ENCODE measurements at places on chromosomes 3 and 15.

DNA sequence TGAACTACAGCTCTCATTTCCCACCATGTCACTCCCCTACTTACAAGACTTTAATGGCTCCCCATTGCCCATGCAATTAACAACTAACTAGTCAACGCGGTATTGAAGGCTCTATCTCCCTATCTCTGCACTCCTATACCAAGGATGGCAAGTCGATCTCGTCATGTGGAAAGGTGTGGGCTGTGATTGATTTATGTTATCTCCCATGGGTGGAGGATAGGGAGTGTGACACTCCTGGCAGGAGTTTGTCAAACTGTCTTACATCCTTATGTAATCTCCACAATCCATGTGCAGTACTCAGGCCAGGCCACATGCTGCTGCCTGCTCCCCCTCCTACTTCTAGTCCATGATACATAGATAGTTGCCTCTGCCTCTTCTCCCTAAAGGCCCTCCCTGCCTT is 3.2 kb upstream of the RORA start:
- no peak for DNase-seq

- DNase-seq: no peak
Measured at GRCh38 chr15:68192804-68193486, 12.2 kb downstream of the CALML4 start.

- no peak for DNase-seq
Measured at GRCh38 chr3:170010498-170010897, 27.3 kb upstream of the GPR160 start.

DNA sequence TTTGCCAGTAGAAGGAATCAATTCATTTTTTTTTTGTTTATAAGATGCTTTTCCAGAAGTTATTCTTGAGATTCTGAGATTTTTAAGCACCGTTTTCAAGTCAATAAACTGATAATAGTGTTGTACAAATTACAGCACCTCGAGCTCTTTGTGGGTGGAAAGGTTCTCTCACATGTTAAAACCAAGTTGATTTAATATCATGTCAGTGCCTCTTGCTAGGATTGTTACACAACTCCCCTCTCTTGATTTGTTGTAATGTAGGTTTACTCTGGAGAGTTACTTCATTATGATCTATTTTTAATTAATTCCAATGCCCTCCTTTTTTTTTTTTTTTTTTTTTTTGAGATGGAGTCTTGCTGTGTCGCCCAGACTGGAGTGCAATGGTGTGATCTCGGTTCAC is 25.8 kb upstream of the UBXN7 start:
- no peak for DNase-seq

GRCh38 chr15:90015294-90015693 is 14.2 kb downstream of the ZNF710 start:
- DNase-seq: no peak

- no peak for DNase-seq
Measured at GRCh38 chr3:166279636-166280035, 442.4 kb upstream of the BCHE start.

DNA sequence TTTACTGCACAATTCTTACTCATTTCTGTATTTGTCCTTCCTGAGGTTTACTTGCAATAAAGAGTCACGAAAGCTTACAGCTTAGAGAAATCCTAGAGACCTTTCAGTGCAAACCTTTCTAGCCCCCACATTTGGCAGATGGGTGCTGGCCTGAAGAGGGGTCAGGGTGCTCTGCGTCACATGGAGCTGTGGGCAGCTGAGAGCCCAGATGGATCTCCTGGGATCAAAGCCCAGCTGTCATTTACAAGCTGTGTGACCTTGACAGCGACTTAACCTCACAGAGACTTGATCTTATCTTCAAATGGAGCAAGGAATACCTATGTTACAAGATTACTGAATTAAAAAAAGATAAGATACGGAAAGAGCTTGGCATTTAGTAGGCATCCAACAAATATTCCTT is 24.0 kb upstream of the RAF1 start:
- no peak for DNase-seq

DNA sequence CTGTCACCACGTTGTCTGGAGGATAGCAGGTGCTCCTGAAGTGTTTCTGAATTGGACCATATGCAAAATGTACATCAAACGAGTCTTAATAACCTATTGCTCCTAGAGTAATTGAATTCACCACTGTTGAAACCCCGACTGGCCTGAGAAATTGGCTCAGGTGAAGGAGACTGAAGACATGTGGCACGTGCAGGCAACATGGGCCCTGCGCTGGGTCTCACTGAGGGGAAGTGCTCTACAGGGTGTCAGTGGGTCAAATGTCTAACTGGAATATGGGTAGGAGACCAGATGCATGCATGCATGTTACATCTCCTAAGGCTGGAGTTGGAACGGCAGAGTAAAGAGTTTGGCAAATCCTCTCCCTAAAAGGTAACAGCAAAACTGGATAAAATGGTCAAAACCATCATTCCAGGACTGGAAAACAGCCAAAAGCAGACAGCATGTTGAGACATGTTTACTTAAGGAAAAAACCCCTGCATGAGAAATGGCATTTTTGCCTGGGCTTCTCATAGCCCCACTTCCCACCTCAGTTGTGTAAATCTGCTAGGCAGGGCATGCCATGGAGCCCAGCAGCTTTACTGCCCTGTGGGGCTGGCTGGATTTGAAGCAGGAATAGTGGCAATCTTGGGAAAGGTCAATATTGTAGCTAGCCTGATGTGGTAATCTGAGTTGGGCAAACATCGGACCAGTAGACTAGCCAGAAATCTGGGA is 131.3 kb downstream of the TJP1 start:
- no peak for DNase-seq

DNA sequence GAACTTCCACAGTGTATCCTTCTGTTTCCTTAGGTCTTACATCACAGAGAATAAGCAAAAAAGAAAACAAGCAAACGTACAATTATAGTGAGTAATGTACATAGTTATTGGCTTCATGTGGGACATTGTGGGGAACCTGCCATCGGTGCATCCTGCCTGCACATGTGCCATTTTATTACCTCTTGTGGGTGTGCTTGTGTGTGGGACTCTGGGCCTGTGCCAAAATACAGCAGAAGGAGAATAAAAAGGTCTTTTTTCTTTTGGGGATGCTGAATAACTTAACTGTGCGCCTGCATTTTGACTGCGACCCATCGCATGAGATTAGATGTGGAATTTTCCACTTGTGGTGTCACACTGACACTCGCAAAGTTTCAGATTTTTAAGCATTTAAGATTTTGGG is 169.6 kb upstream of the DCBLD2 start:
- DNase-seq: no peak

GRCh38 chr15:91854639-91854990 is 1.1 kb downstream of the SLCO3A1 start:
- DNase-seq: no peak

DNA sequence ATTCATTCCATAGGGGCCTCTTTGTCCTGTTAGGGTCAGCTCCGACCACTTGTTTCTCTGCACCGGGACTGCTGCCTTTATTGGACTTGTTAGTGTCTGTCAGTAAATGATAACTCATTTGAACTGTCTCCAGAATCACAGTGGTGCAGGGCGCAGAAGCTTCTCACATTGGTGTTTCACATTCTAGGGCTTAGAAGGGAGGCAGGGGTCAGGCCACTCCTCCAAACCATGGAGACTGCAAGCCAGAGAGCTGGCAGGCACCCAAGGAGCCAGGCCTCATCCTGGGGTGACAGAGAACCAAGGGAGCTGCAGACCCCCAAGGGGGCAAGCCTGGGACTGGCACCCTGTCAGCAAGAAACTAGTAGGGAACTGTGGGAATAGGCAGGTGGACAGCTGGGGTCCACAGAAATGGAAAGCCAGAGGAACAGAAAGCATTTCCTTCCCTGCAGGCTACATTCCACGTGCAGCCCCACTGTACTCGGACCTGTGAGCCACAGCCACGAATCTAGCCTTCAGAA is 49.1 kb downstream of the CCNL1 start:
- DNase-seq: no peak

DNA sequence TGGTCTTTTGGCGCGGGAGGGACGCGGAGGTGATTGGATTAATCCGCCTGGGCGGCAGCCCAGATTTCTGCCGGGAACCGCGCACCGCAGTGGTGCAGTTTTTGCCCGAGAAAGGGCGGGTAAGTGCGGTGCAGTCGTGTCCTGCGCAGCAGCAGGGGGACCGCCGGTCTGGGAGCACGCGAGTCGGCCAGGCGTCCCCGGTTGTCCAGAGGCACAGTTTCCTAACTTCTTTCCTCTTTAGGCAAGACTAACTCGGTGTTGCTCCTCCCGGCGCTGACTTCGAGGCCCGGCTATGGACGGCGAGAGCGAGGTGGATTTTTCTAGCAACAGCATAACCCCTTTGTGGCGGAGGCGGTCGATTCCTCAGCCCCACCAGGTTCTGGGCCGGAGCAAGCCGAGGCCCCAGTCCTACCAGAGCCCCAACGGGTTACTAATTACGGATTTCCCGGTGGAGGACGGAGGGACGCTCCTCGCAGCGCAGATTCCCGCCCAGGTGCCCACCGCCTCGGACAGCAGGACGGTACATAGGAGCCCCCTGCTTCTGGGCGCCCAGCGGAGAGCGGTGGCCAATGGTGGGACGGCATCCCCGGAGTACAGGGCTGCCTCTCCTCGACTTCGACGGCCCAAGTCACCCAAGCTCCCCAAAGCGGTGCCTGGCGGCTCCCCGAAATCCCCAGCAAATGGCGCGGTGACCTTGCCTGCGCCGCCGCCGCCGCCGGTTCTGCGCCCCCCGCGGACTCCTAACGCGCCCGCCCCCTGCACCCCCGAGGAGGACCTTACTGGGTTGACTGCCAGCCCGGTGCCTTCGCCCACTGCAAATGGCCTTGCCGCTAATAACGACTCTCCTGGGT is 736 bp downstream of the ARHGEF26 start:
- no peak for DNase-seq

- no peak for DNase-seq
Measured at GRCh38 chr15:80931721-80932512, 57.7 kb downstream of the MESD start.

DNA sequence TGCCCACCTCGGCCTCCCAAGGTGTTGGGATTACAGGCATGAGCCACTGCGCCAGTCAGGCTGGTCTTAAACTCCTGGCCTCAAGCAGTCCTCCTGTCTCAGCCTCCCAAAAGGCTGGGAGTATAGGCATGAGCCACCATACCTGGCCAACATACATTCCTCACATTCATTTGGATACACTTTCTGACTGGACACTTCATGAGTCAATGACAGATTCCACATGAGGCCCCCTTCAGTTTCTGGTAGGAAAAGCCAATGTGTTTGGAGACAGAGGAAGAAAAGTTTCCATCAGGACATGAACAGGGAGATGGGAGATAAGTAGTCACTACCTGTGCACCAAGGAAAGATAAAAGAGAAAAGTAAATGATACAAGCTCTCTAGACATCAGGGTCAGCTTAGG is 49.4 kb upstream of the GSK3B start:
- no peak for DNase-seq

- DNase-seq: no peak
Measured at GRCh38 chr3:10281951-10282350, 10.8 kb downstream of the GHRL start.

- DNase-seq: no peak
Measured at GRCh38 chr15:64717735-64718495, 57.5 kb downstream of the RBPMS2 start.

Data from stimulated activated CD4-positive, alpha-beta T cell treated with anti-CD3 and anti-CD28 coated beads, Interleukin-15, amount 100 ng/mL, for 48 hours (primary cell).